ENCODE measurements at places on chromosomes 1 and 21. TPM values are rescaled to one million over a fixed set of nuclear protein-coding genes. Genes with fewer than 3 reads are reported as not detected.
A peak's percentile ranks its signal among the peaks of the same experiment; 100 is the strongest.

- no peak for DNase-seq
These were observed 126.8 kb downstream of the HIVEP3 start for GRCh38 chr1:41791667-41792484.

The CDK11A gene
- polyA plus RNA-seq: 25.8 TPM

The NRDC gene
- 121 TPM for polyA plus RNA-seq

The NHLH1 gene
- 0.07 TPM for polyA plus RNA-seq

DNA sequence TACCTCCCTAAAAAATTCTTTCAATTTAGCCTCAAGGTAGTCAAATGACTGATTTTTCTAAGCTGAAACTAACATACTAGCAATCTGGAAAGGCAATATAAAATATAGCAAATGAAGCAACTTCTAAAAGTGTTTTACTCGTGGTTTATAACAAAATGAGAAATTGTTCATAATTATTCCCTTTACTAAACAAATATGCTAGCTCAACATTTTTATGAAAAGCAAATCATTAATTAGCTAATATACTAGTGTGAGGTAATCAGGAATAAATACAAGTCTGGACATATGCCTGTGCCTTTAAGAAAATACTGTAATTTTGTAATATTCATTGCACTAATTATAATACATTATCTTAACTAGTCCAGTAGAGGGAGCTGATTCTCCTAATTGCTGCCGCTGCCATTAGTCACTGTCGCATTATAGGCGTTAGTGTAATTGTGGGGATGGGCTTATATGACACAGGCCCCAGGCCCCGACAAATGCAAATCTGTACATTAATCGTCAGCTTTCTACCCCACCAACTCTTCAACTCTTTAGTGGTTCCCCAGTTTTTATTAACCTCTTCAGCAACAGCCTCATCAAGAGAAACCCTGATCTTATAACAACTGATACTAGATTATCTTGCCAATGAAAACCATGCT, 160.9 kb downstream of the GABPA start:
- no peak for DNase-seq

GRCh38 chr1:204723131-204723787, 37.7 kb upstream of the LRRN2 start:
- DNase-seq: no peak

The NUAK2 gene
- polyA plus RNA-seq: 9.5 TPM

GRCh38 chr1:108816049-108816893, 40.6 kb downstream of the AKNAD1 start:
- peak; percentile 71 for DNase-seq

- DNase-seq: no peak
These were observed 641 bp upstream of the ZBTB21 start for GRCh38 chr21:42010507-42011495.

GRCh38 chr1:94623560-94624148, 82.1 kb upstream of the F3 start:
- DNase-seq: peak; percentile 87

- no peak for DNase-seq
These were observed 122.5 kb downstream of the NR5A2 start for GRCh38 chr1:200150006-200150405.

The TEDDM1 gene
- not detected for polyA plus RNA-seq

- no peak for DNase-seq
These were observed 76.9 kb downstream of the CLIC6 start for GRCh38 chr21:34745557-34746255.

- no peak for DNase-seq
These were observed 60.0 kb downstream of the FBXO2 start for GRCh38 chr1:11594222-11594621.

DNA sequence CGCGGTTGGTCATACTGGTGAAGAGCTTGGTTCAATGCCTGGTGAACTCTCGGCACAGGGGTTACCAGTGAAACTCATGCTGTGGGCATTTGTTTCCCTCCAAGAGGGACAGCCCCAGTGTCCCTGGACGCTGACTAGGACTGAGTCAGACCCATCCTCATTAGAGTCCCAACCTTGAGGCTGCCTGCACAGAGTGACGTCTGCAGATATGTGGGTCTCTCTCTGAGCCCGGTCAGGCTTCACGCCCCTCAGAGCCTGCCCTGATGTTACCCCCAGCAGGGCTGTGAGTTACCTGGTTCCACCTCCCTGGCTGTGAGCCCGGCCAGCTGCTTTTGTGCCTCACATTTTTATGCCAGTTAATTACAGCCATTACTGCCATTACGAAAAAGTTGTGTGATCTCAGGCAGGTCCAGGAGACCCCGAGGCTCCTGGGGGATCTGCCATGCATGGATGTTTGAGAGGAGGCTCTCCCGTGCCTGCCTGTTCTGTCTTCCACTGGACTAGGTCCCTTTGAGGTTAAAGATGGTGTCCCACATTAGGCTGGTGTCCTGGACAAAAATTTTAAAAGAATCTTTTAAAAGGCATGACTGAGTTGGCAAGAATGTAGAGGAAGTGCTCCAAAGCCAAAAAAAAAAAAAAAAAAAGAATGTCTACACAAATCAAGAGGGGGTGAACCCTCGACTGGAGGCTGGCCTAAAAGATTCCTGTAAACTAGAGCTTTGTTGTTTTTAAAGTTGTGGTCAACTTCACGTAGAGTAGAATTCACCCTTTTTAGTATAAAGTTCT, 36.6 kb upstream of the PADI1 start:
- peak; percentile 79 for DNase-seq

DNA sequence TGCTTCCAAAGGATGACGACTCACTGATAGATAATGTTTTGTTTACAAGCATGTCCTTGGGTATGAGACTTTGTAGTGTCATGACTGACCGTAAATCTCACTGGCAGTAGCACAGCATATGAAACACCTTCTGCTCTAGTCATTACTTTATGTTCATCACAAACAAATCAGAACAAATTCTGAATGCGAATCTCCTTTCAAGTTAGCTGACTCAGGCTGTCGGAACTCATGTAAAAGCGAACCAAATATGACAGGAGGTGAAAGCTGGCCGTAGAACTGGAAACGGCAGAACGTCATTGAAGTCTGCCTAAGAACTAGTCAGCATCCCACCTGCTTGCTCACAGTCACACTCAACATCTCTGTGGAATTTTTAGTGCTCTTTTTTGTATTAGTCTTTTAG, 143.9 kb downstream of the RGS7 start:
- DNase-seq: peak; percentile 92

GRCh38 chr1:180579961-180580611, 21.3 kb downstream of the OVAAL start:
- peak; percentile 50 for DNase-seq

DNA sequence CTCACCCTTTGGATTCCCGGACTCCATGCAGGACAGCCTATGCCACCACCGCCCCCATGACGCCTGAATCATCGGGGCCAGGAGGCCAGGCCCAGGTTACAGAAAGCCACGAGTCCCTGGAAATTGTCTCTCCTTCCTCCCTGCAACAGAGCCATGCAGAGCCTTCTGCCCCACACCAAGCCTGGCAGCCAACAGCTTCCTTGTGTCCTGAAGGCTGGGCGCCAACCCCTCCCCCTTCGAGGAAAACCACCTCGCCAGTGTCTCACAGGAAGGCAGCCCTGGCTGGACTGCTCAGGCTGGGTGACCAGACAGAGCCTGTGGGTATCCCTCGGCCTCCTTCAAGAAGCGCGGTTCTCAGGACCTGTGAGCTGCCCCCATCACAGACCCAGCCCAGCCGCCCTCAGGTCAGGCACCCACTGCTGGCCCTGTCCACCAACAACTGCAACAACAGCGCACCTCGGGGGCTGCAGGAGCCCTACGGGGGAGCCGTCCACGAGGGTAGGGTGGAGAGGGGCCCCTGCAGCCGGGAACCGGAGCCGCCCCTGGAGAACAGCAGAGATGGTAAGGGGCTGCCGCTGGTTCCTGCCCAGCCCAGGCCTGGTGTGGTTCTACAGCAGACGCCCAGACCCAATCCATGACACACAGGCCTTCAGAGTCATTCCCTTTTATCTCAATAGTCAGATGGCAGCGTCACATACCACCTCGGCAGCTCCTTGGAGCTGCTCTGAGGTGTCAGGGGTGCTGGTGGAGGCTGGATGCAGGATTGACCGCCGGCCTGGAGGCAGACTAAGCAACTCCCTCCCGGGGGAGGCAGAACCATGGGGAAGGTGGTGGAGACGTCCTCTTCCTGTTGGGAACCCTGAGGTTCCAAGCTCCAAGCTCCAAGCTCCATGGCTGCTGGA, 23.7 kb downstream of the KIAA1614 start:
- DNase-seq: no peak

DNA sequence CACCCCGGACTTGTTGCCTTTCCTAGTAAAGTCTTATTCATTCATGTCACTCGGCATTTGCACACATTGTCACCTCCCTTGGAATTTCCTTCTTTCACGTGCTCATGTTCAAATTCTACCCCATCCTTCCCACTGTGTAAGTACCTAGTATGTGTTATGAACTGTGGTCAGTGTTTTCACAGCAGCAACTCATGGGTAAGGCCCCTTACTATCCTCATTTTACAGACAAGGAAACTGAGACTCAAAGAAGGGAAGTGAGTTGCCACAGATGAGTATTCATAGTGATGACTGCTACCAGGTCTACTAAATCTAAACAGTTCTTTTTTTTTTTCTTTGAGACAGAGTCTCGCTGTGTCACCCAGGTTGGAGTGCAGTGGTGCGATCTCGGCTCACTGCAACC, 10.5 kb downstream of the CITED4 start:
- no peak for DNase-seq

DNA sequence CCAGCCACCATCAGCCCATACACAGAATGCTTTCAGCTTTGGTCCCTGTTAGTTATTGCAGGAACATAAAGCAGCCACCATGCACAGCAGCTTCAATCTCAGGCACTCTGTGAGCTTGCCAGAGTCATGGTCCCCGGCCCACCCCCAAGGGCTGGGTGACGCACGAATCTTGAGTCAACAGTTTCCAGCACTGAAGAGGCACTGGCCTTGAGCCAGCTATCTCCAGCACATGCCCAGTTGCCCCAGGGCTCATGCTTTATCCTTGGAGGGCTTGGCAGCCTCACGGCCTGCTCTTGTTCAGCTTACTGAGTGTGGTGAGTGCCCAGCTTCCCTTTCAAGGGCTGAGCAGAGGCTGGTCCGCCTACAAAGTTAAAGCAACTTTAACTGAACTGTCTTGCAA, 200.7 kb upstream of the RAB4A start:
- DNase-seq: peak; percentile 74

GRCh38 chr1:210125143-210125542, 107.5 kb upstream of the SERTAD4 start:
- no peak for DNase-seq

DNA sequence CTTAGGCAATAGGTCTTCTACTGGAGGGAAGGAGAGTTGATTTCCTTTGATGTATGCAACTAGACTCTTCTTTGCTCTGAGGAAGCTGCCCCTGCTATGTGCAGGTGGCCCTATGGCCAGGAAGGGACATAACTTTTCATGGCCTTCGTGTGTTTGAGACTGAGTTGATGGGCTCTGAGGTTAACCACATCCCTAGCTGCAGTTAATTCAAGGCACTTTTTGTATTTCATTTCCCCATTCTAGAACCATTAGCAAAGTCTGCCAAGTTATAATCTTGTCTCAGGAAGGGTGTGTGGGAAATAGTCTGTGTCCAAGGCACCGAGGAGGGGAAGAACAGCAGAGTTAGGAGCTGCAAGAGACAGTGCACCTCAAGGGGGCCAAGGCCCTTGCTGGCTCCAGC, 2.5 kb downstream of the FCRL4 start:
- DNase-seq: no peak

The SHE gene
- not detected for polyA plus RNA-seq

The UBXN11 gene
- polyA plus RNA-seq: 13.3 TPM

The PLPP3 gene
- 0.68 TPM for polyA plus RNA-seq

- no peak for DNase-seq
These were observed 46.4 kb upstream of the TMEM51 start for GRCh38 chr1:15107058-15107687.

DNA sequence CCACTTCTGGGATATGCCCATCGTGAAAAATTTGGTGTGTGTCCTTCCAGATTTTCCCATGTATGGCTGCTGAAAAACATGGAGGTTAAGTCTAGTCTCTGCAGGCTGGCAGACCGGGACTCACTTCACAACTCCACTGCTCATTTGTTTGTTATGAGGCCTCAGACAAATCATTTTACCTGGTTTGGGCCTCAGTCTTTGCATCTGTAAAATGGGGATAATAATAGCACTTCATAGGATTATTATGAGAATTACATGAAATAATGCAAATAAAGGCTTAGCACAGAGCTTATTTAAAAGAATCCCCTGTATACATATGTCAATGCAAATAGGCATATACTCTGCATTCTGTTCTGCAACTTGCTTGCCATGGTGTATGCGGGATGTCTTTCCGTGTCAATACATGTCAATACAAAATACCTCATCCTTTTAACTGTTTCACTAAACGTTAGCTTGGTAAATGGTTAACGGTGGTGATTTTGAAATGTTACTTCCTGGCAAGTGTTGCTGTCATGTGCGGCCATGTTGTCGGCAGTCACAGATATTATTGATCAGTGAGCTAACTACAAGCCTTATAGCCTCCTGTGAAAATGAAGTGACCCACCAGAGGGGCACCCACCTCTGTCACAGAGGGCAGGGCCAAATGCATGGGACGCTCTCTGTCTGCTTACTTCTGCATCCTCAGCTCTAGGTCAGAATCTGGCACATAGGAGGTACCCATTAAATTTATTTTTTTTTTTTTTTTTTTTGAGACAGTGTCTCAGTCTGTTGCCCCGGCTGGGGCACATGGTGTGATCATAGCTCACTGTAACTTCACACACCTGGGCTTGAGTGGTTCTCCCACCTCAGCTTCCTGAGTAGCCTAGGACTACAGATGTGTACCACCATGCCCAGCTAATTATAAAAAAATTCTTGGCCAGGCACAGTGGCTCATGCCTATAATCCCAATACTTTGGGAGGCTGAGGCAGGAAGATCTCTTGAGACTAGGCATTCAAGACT, 4.3 kb downstream of the LCK start:
- no peak for DNase-seq

DNA sequence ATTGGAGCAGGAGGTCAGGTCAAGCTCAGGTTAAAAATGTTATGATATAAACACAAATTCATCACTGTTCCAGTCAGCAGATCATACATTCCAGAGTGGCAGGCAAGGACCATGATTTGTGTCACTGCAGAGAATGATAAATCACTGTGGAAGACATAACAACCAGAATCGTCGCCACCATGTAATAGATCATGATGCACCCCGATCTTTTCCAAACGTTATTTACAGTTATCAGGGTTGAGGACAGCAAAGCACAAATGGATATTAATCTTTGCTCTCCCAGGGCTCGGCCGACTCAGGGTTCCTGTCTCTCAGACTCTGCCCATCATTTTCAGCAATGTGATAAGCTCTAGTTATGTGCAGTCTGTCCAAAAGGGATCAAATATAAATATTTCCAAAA, 122.7 kb downstream of the ZBTB18 start:
- no peak for DNase-seq

GRCh38 chr1:170131450-170131849, 14.3 kb upstream of the NTMT2 start:
- DNase-seq: no peak

GRCh38 chr1:117060441-117061317, 553 bp downstream of the TTF2 start:
- DNase-seq: peak; percentile 69

The SPTA1 gene
- not detected for polyA plus RNA-seq

All from foreskin keratinocyte (primary cell).